ENCODE measurements at places on chromosomes 13 and 19.

DNA sequence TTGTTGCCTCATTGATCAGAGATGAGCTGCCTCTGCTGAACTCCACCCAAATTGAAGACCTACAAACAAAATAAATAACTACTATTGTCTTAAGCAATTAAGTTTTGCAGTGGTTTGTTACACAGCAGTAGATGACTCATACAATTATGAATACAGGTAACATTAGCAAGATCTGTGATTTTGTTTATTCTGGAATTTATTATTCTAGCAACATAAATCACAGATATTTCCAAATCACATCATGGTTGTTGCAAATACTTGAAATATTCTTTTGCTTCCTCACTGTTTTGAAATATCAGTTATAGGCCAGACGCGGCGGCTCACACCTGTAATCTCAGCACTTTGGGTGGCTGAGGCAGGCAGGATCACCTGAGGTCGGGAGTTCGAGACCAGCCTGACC, 13.1 kb upstream of the LMTK3 start:
- DNase-seq: no peak

GRCh38 chr13:23799945-23800344, 89.3 kb downstream of the MIPEP start:
- DNase-seq: no peak

DNA sequence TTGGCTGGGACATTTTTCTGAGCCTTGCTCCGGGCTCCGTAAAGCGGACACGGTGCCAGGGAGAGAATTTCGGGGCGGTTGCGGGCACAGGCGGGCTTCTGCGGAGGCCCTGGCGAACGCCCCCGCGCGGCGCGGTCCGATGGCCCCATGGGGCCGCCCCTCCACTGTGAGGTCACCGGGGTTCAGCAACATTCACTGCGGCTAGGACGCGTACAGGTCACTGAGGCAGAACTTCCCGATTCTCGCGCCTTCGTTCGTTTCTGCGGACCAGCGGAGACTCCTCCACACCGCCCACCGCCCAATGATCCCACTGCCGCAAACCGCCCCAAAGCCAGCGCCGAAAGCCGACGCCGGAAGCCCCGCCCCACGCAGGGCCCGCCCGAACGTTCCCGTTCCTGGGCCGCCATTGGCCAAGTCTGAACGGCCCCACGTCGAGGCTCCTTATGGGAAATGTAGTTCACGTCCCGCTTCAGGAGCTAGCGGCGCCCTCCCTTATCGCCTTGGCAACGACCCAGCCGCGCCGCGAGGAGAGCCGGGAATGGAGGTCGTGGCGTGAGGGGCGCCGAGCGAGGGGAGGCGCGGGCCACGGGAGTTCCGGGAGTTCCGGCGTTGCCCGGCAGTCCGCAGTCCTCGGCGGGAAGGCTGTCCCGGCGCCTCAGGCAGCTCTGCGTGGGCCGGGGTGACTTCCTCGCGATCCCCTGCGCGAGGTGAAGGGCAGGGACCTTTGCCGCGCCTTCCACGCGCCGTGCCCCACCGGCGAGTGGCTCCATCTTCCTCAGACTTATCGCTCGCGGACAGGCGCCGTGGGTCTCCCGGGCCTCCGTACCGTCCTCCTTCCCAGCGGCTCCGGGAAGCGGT, at the start of gene ZNF584:
Gene ZNF584, plus strand, starts transcription at position 498 of the 858 bp plus-strand sequence. CDS start 499 bp downstream, outside the sequence.
- peak; percentile 95 for DNase-seq

DNA sequence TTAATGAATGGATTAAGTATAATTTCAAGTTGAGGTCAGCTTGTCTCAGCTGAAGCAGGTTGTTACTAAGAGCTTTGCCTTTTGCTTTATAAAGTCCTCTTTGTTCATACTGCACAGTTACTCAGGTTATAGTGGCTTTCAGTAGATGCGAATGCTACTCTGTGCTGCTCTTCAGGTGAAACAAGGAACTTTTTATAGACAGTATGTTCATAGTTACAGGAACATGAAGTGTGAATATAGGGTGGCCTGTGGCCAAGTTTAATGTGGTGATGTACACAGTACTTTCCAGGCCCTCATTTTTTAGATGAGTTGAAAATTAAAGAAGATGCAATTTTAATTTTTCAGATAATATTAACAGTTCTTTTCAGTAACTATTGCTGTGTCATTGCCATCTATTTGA, 20.8 kb downstream of the SUGT1 start:
- DNase-seq: no peak

Measured in CD4-positive, alpha-beta T cell treated with Interferon alpha-2 for 1 hour (primary cell).